OCI-M1 (cell line): ENCODE measurements at places on chromosomes 3 and 15.
A peak's percentile ranks its signal among the peaks of the same experiment; 100 is the strongest.

GRCh38 chr3:102980355-102980696 is 545.5 kb downstream of the ZPLD1 start:
- no peak for DNase-seq

GRCh38 chr3:183283886-183284285 is 30.8 kb downstream of the B3GNT5 start:
- DNase-seq: no peak

DNA sequence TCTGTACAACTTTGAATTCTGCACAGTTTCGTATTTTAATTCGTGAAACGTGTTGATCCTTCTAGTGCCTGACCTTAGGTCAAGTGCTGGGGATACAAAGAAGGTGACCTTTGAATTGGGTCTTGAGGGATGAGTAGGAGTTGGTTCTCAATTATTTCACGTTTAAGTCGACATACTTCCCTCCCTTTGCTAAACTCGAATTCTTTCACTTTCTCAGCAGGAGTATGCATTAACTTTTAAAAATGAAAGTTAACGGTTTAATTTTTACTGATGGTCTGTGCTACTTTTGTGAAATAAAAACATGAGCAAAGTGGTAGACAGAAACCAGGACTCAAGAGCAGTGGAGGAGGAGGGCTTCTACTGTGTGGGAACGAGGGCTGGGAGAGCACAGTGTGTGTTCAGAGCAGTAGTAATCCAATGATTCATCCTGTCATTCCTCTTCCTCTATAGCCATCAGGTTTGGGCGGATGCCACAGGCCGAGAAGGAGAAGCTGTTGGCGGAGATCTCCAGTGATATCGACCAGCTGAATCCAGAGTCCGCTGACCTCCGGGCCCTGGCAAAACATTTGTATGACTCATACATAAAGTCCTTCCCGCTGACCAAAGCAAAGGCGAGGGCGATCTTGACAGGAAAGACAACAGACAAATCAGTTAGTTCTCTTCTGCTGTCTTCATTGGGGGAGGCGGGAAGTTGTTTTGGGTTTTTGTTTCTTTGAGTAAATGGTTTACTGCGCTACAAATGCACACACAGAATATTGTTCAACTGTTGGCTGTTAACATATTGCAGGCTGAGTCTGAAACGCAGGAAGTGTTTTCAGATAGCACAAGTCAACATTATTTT is 78.6 kb upstream of the TSEN2 start:
- DNase-seq: peak; percentile 95

DNA sequence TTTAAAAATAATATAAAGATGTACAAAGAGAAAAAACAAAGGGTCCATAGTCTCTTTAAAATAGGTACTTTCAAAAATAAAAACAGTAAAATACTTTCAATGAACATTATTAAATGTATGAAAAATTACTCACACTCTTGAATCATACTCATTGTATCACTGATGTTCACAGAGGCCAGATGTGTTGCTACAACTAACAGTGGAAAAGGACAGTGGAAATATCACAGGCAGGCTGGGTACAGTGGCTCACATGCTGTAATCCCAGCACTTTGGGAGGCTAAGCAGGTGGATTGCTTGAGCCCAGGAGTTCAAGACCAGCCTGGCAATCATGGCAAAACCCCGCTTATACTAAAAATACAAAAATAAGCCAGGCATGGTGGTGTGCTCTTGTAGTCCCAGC is 26.8 kb downstream of the NPHP3 start:
- DNase-seq: no peak

- no peak for DNase-seq
These were observed 374.3 kb downstream of the RBMS3 start for GRCh38 chr3:29655015-29655747.
